ENCODE measurements at places on chromosomes 6 and 20. TPM values are rescaled to one million over a fixed set of nuclear protein-coding genes. Genes with fewer than 3 reads are reported as not detected.

DNA sequence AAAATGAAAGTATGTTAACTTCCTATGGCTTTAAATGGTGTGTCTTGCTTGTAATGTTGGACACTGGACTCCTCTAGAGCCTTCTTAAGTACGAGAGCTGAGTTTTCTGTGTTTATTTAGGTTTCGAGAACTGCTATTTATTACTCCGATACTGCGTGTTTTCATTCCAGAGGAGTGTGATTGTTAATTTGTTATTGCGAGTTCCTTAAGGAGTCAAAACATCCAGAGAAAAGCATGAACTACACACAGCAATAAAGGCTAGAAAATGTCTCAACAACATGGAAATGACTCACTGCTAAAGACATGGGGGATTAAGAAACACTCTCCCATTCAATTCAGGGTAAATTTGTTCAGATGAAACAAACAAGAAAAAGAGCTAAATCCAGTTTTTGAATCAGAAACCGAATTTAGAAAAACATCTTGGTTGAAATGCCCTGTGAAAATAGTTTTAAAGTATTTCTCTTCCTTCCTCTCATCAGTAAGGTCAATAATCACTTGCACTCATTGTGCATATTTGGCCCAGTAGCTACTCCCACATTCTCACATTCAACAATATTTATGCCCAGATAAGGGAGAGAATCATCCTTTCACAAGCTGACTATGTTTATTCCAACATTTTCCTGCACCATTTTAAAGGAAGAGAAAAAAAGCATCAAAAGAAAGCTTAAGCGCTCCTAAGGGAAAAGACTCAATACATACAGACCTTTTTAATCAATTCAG is 36.0 kb downstream of the ATXN1 start:
- no peak for DNase-seq

IP6K3 gene
- 0.26 TPM for total RNA-seq

DLK2 gene
- total RNA-seq: 0.37 TPM

- DNase-seq: no peak
These were observed 131.9 kb downstream of the FYN start for GRCh38 chr6:111741177-111741952.

SLC17A9 gene
- total RNA-seq: 19.8 TPM

DNA sequence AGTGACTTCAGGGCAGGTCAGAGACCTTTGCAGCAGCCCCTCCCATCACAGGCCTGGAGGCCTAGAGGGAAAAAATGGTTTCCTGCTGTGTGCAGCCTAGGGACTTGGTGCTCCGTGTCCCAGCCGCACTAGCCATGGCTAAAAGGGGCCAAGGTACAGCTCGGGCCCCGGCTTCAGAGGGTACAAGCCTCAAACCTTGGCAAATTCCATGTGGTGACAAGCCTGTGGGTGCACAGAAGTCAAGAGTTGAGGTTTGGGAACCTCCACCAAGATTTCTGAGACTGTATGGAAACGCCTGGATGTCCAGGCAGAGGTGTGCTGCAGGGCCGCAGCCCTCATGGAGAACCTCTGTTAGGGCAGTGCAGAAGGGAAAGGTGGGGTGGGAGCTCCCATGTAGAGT is 34.0 kb downstream of the UBE3D start:
- DNase-seq: no peak

DNA sequence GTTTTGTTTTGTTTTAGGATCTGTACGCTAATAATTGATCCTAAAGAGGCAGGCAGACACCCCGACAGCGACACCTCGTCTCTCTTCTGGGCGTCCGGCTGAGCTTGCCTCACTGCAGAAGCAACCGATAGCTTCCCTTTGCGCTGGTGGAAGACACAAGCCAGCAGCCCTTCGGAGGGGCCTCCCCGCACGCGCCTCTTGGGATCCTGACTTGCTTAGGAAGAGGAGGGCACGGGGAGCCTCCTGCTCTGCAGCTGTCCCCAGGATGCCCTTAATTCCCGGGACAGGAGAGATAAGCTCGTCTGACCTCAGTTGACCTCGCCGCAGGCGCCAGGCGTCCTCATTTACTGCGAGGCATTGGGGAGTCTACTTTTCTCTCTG is 94.0 kb downstream of the CD83 start:
- peak; percentile 37 for DNase-seq

GRCh38 chr6:43970068-43970912 is 157.0 kb downstream of the MRPL14 start:
- DNase-seq: no peak

DNA sequence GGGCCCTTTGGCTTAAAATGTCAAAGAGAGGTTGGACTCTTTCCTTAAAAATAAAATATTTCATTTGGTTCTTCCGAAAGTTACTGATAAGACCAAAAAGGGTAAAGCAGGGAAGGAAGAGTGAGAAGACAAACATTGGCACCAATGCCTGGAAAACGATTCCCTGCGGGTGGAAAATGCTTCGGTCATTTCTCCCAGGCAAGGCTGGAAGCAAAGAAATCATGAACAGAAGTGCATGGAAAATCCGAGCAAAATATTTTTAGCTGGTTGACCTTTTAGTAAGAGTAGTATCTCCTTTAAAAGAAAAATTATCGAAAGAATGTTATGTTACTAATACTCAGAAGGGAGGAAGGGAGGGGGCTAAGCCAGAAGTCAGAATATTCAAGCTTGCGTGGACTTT is 62.7 kb downstream of the TMEM170B start:
- no peak for DNase-seq
